ENCODE measurements at places on chromosomes 6 and 20. TPM values are rescaled to one million over a fixed set of nuclear protein-coding genes. Genes with fewer than 3 reads are reported as not detected.

The AKAP12 gene
- total RNA-seq = 46.1 TPM

The TMEM151B gene
- 21.2 TPM for total RNA-seq

The NKX2-2 gene
- not detected for total RNA-seq

The MICB gene
- total RNA-seq = not detected

The XKR7 gene
- total RNA-seq = 4.5 TPM

GRCh38 chr6:33750244-33750991 lies 3.7 kb upstream of the IP6K3 start:
- DNase-seq = no peak

GRCh38 chr6:85464260-85464644 lies 14.4 kb downstream of the NT5E start:
- DNase-seq = no peak

GRCh38 chr20:35179292-35180212 lies 7.7 kb downstream of the PROCR start:
- no peak for DNase-seq

GRCh38 chr6:110778333-110778732 lies 36.9 kb downstream of the CDK19 start:
- DNase-seq = no peak

DNA sequence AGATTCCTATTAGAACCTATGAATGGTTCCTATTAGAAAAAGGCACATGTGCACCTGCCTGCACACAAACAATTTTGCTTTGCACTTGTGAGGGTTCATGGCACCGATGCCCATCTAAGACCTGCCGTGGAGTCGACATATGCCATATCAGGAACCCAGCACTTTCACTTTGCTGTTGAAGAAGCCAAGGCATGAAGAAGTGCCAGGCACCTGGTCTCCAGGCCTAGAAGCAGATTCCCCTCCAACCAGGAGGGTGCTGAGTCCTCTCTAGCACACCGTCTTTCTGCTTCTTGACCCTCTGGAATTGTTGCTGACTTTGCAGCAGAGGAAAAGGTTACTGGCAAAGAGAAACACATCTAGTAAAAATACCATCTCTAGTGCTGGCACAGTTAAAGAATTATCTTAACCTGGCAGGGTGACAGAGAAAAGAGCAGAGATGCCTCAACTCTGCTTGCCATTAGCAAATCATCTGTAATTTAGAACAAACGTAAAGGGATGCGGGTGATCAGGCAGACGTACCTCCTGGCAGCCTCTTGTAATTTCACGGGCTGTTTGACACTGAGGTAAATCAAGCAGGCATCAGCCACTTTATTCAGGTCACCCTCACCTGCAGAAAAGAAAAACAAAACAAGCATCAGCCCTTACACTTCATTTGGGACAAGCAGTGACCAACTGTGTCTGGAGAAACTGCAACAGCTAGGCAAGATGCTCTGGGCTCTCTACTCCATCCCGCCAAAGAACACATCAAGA lies 37.2 kb downstream of the TTI1 start:
- no peak for DNase-seq

DNA sequence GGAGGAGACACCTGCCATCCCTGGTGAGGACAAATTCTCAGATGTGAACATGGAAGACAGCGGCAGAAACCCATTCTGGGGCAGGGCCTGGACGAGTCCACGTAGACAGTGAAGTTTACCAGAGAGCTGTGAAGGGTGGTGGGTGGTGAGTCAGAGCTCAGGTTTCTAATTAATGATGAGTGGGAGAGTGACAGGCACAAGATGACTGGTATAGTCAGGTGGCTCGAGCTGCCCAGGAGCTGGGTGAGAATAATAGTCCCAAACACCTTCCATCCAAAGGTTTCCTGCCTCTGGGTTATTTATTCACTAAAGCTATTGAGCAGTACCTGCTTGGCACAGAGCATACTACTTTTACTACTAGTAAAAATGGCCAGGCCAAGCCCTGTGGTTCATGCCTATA lies 6.0 kb downstream of the TLDC2 start:
- DNase-seq = no peak
